Dorsolateral prefrontal cortex (tissue), 122 donors: ENCODE measurements at places on chromosomes 4 and X.

- DNase-seq: no peak
These were observed 4.1 kb upstream of the INTS6L start for GRCh38 chrX:135516376-135516775.

- no peak for DNase-seq
These were observed 25.4 kb downstream of the TMEM47 start for GRCh38 chrX:34631479-34632220.

DNA sequence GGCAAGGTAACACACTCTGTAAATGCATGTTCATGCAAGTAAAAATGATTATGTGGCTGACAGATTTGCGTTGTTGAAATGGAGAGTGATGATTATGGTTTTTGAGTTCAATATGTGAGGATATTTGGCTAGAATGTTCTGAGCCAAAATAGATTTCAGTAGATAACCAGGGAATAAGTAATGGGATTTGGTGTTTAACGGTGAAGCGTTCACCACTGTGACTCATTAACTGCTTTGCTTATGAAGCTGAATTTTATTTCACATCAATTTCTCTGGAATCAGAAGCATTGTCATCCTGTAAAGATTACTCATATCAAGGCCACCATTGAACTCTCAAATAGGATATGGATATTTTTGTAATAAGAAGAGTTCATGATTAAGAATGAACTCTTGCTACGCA, 11.7 kb downstream of the AFP start:
- DNase-seq: no peak

GRCh38 chr4:95469617-95470016, 79.2 kb downstream of the UNC5C start:
- no peak for DNase-seq

- DNase-seq: no peak
These were observed 284.2 kb downstream of the RCHY1 start for GRCh38 chr4:75229806-75230570.

DNA sequence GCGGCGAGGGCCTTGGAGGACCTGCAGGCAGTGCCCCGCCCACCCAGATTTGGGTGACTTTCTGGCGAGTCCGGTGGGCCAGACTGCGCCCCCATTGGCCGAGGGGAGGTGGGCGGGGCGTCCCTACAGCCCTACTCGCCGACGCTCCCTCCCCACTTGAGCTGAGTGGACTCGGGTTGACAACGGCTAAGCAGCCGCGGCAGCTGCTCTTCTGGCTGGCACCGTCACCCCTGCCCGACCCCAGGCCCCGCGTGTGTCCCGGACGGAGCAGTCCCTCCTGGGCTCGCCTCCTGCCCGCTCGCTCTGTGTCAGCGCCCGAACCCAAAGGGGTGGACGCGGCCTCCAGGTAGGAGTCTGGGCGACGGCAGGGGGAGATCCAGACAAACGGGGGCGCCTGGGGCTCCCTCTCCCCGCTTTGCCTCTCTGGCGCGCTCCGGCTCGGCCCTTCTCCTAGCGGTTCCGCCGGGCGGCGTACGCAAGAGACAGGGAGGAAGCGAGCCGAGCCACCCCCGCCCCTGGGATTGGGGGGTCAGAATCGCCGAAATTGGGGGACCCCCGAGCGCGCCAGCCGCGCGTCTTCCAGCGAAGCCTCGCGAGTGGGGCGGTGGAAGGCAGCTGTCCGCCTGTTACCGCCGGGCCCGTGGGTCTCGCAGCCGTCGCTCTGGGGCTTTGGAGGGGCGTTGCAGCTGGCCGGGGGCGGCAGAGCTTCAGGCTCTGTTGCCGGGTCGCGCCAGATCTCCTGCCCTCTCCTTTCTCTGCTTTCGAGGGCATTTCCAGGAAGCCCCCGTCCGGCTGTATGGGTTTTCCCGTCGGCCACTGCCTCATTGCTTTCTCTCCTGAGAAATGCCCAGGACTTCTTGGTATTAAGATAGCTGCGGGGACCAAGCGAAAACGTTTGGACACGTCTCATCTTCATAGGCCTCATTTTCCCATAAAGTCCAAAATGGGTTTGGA, 46.3 kb downstream of the STARD8 start:
- DNase-seq: peak; percentile 68

- DNase-seq: no peak
These were observed 58.7 kb upstream of the GPM6B start for GRCh38 chrX:13875572-13875971.

DNA sequence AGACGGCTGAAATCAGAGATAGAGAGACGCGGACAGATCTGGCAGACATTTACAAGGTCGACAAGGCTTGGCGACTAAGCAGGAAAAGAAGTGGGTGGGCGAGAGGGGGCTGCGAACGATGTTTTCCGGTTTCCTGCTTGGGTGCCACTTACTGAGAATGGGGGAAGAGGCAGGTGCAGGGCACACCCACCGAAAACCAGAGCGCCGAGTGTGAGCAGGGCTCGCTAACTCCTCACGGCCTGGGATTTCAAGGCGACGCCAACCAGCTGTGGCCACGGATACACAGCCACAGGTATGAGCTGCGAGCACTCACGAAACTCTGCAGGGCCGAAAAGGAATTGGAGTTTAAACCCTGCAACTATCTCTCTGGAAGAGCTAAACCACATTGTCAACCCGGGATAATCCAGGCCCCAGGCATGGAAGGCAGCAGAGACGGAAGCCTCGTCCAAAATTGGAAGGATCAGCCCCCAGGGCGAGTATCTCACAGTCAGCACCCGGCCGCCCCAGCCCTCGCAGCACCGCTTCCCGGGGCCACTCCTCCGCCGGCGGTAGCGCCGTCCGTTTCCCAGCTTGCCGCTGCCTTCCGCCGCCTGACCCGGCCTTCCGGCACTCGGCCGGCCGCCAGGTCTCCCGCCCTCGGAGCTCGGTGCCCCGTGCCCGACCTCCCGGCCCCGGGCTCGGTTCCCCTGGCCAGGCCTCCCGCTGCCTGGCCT, 778 bp downstream of the CASP3 start:
- peak; percentile 77 for DNase-seq

GRCh38 chr4:122671919-122672490, 51.1 kb upstream of the IL21 start:
- DNase-seq: no peak
